ENCODE measurements at places on chromosomes 6 and 20.

DNA sequence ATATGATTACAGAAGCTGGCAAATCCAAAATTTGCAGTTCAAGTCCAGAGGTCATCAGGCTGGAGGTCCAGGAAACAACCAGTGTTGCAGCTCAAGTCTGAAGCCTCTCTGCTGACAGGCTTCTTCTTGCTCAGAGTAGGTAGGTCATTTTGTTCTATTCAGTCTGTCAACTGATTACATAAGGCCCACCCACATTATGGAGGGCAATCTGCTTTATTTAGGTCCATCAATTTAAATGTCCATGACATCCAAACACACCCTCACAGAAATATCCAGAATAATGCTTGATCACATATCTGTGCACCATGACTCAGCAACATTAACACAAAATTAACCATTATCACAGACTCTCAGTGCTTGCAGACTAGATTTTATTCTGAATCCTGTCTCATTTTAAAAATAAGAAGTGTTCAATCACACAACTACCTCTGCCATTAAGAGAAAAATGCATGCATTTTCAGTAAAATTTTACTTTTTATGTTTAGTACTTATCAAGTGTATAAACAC is 759.2 kb upstream of the ADGRB3 start:
- no peak for DNase-seq

DNA sequence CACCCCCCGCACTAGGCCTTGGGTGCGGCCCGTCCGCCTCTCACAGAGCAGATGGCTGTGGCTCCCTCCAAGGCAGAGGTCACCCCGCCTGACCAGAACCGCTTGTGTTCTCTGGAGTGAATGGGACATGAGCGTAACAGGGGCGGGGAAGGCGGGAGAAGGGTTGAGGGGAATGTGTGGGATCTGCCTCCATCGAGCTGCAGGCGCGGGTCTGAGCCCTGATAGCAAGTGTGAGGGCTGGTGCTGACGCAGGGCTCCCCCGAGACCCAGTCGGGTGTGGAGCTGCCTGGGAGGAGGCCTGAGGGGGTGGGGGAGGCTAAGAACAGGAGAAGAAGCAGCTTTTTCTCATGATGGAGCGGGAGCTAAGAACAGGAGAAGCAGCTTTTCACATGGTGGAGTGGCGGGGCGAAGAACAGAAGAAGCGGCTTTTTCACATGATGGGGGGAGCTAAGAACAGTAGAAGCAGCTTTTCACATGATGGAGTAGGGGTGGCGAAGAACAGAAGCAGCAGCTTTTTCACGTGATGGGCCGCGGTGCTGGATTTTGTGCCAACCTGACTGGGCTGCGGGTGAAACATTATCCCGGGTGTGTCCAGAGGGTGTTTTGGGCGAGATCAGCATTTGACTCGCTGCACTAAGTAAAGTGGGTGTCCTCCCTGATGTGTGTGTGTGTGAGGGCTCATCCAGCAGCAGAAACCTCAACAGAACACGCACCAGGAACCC is 169.3 kb downstream of the TTLL2 start:
- DNase-seq: no peak

DNA sequence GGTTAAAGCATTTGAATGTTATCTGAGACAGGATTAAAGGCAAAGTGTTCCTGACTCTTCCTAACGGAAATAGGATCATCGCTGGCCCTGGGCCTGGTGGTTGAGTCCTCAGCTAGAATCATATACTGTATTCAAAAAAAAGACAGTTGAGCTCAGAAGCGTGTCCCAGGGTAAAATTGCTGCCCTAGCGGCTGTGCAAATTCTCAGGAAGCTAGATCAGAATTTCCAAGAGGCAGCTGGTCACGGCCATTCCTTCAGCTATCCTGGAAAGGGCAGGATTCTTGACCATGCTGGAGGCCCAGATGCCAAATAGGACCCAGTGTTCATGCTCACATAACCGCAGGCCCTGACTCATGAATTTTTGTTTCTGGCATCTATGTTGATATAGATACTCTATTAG is 67.4 kb downstream of the STMND1 start:
- DNase-seq: no peak

DNA sequence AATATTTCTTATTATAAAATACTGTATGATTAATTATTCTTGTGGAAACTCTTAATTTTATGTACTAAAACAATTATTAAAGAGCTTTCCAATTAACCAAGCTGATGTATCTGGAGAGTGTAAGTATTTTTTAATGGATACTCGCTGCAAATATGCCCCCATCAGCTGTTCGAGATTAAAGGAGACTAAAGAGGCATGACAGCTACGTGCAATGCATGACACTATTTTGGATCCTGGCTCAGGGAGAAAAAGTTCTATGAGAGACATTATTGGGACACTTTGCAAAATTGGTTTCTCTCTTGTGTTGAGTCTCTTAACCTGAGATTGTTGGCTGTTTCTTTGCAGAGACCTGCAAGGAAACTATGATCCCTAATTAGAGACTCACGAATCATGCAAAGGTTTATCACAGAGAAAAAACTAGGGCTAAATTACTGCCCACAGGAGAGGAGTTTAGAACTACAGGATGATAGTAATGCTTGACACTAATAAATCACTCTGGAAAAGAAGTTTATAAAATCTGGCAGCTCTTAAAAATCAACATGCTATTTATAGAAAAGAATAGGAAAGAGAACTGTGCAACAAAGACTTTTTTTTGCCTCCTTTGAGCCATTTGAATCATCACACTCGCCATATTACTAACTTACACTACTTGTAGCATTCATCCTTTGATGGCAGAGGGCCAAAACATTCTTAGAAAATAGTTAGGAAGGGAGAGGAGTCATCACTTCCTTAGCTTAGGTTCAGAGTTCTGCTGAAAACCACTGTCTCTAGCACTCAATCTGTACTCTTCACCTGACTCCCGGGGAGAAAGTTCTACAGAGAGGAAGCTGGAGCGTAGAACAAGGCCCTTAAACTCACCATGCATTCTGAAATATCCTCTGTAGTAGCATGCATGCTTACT is 25.3 kb downstream of the NRN1 start:
- no peak for DNase-seq

- no peak for DNase-seq
These were observed 280.1 kb upstream of the PLCB4 start for GRCh38 chr20:8788831-8789230.

DNA sequence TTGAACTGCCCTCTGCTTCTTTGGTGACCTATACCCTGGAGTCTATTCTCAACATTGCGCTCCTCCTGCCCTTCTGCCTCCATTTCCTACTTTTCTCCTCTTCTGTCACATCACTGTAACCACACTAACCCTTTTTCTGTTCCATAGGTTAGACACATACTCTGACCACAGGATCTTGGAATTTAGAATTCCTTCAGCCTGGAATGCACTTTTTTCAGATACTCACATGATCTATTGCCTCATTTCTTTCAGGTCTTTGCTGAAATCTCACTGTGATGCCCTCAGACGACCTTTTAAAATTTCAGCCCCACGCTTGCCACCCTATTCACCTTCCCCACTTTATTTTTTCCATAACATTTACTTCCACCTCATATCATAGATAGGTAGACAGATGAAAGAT is 5.1 kb downstream of the VNN1 start:
- DNase-seq: no peak

DNA sequence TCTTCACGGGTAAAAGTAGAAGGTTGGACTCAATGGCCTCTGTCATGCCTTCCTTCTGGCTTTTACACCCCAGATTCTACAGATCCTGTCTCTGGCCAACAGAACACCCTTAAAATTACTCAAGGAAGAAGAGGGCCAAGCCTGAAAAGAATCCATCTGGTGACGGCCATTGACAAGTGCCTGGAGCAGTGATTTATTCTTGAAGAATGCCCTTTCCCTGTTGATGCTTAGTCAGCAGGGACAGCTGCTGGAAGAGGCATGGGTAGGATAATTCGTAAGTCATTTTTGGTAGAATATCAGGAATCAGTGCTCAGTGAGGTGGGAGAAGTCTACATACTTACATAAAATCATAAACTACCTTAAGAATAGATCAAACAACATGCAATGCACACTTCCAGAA is 397.9 kb downstream of the SAMD5 start:
- no peak for DNase-seq

DNA sequence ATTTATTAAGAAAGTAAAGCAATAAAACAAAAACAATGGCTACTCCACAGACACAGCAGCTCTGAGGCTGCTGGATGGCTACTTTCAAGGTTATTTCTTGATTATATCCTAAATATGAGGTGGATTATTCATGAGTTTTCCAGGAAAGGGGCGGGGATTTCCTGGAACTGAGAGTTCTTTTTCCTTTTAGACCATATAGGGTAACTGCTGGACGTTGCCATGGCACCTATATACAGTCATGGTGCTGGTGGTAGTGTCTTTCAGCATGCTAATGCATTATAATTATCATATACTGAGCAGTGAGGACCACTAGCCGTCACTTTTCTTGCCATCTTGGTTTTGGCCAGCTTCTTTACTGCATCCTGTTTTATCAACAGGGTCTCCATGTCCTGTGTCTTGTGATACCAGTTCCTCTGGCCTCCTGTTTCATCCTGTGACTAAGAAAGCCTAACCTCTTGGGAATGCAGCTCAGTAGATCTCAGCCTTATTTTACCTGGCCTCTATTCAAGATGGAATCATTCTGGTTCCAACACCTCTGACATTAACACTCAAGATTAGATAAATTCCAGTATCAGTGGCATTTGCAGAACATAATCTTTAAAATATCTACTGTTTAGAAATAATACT is 32.3 kb upstream of the TRDN start:
- DNase-seq: no peak

GRCh38 chr20:5606350-5606749 is 143.9 kb upstream of the SHLD1 start:
- no peak for DNase-seq

GRCh38 chr6:142833054-142833453 is 111.9 kb downstream of the HIVEP2 start:
- no peak for DNase-seq

- no peak for DNase-seq
These were observed 13.3 kb downstream of the CD40 start for GRCh38 chr20:46131396-46131795.

GRCh38 chr6:156846845-156847599 is 69.8 kb downstream of the ARID1B start:
- DNase-seq: no peak

GRCh38 chr6:5898563-5898962 is 108.2 kb downstream of the NRN1 start:
- peak; percentile 55 for DNase-seq

DNA sequence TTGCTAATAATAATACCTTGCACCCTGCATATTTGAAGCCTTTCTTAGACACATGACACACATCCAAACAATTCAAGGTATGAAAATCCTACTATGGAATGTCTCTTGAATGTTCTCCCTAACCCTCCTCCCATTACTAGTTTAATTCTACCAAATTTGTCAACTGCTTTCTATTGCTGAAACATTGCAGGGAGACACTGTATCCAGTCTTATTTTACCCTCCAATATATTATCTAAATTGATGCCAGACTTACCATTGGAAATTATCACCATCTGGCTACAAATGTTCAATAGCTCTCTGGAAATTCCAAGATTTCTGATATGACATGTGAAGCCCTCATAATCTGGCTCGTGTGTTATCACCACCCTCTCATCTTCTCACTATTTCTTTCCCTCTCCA is 1027.3 kb upstream of the CITED2 start:
- no peak for DNase-seq

DNA sequence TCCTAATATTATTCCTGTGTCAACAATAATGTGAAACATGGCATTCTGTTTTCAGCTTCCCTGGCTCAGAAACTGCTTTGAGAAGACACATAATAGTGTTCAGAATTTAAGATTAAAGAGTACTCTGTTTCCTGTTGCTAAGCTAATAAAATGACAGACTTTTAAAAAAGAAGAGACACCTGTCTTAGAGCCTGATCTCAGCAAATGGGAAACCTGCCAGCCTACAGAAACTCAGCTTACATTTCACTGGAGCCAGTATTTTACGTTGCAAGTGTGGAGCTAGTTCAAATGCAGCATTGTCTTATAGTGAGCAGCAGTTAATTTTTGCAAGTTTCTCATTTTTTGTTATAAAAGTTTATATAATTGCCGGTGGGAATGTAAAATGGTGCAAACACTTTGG is 28.8 kb downstream of the KIZ start:
- no peak for DNase-seq

GRCh38 chr6:170137911-170138910 is 152.7 kb downstream of the DLL1 start:
- DNase-seq: no peak

DNA sequence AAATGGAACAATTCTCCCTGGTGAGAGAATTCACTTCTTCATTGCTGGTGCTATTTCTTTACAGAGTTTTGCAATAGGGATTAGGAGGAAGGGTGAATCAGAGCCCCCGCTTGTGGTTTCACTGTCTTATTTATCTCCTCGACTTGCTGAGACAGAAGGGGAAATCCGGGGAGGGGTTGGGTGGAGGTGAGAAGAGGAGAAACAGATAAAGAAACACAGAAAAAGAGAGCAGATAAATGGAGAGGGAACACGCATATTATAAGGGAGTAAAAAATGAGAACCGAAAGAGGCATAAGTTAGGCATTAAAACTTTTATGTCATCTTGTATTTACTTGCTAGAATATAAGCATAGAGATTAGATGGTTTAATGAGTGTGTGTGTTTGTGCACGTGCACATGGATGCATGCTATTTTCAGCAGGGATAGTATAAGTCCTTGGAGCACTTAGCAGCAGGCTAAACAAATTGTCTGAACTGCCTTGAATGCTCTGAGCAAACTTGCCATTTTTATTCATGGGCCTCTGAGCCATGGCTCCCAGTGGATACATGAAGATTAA is 105.0 kb downstream of the OLIG3 start:
- DNase-seq: no peak

- no peak for DNase-seq
These were observed 3.9 kb downstream of the CNKSR3 start for GRCh38 chr6:154506582-154506981.

DNA sequence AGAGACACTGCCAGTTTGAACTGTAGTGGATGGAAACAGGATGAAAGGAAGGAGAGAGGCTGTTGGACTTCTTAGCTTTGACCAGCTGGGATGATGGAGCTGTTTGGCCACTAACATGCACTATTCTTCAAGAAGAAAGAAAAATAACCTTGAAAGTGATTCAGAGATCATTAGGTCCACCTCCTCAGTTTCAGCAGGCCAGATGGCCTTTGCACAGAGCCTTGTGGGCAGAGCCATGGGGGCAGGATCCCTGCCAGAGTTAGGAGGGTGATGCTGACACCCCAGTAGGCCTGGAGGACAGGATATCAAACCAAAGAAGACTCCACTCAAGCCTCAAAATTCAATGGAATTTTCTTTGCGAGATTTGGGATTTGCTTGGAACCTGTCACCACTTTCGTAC is 74.5 kb upstream of the TMEM181 start:
- no peak for DNase-seq

DNA sequence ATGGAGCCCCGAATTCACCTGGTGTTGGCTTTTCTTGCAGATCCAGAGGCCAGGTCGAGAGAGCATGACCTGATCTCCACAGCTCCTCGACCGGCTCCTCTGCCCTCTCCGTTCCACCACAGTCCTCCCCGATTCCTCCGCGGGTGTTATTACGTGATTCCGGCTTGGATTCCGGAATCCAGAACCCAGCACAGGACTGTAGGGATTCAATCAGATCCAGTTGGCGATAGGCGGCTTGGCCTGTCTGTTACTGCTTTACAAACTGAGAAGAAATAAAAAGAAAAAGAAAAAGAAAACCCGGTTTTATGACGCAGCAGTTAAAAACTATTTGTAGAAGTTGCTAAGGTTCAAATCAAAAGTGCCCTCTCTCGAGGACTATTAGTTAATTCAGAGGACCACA is 222.7 kb downstream of the EYA2 start:
- DNase-seq: no peak

- no peak for DNase-seq
These were observed 7.9 kb downstream of the SNX9 start for GRCh38 chr6:157831018-157831369.
